ENCODE measurements at places on chromosomes 16 and 17.
A peak's percentile ranks its signal among the peaks of the same experiment; 100 is the strongest.

GRCh38 chr17:42526031-42526444 lies 10.0 kb upstream of the NAGLU start:
- no peak for DNase-seq

DNA sequence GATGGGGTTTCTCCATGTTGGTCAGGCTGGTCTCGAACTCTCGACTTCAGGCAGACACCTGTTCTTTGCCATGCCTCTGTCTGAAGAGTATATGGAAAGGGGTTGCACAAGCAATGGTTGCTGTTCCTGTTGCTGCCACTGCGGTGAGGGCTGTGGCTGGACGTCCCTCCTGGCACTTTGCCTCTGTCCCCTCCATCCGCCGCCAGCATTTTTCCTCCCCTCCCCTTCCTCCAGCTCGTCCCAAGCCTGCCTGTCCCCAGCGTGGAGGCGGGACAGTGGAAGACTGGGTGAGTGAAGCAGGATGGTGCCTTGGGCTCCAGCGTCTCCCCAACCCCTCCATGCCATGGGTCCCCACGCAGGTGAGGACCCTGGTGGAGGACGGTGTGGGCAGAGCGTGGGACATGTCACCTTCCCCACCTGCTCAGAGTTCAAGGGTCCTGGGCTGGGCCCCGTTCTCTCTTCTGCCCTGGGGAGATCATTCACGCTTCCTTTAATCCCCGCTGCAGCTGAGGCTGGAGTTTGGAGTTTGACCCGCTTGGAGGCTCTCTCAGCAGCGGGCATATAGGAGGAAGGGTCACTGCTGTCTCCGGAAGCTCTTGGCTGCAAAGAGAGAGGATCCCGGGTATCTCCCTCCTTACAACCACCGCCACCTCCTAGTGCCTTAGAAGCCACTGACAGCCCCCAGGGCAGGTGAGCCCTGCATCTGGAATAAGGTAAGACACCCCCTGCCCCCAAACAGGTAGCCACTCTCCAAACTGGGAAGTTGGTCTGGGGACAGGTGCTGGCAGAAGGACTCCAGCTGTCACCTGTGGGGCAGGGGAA lies at the start of gene SLC5A11:
SLC5A11 (plus strand) TSS at position 238 of the 822 bp plus-strand sequence. CDS start 12,681 bp downstream, outside the sequence.
- DNase-seq: no peak

GRCh38 chr17:58305626-58306025 lies 23.0 kb downstream of the TSPOAP1 start:
- no peak for DNase-seq

DNA sequence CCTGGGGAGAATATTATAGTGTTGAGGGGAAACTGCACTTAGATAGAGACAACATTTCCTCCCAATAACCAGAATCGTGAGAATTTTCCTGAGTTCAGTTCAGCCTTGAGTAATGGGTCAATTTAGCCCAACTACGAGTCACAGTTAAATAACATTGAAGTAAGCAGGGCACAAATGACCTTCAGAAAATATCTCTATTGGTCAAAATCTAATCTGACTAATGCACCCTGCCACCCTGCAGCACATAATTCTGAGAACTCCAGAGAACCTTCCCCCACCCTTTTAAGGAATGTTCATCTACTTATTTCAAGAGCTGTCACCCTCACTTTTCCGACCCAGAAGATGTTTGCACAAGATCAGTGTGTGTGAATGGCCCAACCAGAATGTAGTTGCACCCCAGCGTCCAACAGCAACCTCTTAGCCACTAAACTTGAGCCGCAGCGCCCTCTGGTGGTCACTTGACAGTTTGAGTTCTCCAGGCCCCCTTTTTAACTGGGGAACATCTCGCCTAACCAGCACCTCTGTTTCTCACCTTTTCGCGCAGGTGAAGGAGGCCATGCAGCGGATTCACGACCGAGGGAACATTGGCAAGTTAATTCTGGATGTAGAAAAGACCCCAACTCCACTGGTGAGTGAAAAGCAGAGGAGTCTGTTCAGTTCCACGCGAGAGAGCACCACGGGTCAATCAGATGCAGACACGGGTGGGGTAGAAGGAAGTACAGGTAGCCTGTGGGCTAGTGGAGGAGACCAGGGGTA lies 50.9 kb upstream of the CLEC3A start:
- peak; percentile 64 for DNase-seq

All from CD14-positive monocyte (primary cell).